ENCODE measurements at places on chromosomes 12 and 14. TPM values are rescaled to one million over a fixed set of nuclear protein-coding genes. Genes with fewer than 3 reads are reported as not detected.

BMP4 gene
- total RNA-seq, result 3.0 TPM

DAO gene
- total RNA-seq, result not detected

KLRK1 gene
- 0.98 TPM for total RNA-seq

TAC3 gene
- not detected for total RNA-seq

KRT83 gene
- 0.08 TPM for total RNA-seq

ACSS3 gene
- total RNA-seq, result 12.5 TPM

C12orf54 gene
- total RNA-seq, result not detected

RAD9B gene
- 0.24 TPM for total RNA-seq

BEST3 gene
- not detected for total RNA-seq

IQSEC3 gene
- total RNA-seq, result under 0.01 TPM

ATL1 gene
- total RNA-seq, result 0.30 TPM

ACOT4 gene
- total RNA-seq, result not detected

GPR162 gene
- 2.7 TPM for total RNA-seq

ORMDL2 gene
- total RNA-seq, result 24.5 TPM

KERA gene
- total RNA-seq, result not detected

ERBB3 gene
- total RNA-seq, result 156 TPM

AMHR2 gene
- not detected for total RNA-seq
